ENCODE measurements at places on chromosomes 4 and X.

GRCh38 chrX:151977923-151978322, 3.4 kb upstream of the GABRE start:
- DNase-seq, result no peak

DNA sequence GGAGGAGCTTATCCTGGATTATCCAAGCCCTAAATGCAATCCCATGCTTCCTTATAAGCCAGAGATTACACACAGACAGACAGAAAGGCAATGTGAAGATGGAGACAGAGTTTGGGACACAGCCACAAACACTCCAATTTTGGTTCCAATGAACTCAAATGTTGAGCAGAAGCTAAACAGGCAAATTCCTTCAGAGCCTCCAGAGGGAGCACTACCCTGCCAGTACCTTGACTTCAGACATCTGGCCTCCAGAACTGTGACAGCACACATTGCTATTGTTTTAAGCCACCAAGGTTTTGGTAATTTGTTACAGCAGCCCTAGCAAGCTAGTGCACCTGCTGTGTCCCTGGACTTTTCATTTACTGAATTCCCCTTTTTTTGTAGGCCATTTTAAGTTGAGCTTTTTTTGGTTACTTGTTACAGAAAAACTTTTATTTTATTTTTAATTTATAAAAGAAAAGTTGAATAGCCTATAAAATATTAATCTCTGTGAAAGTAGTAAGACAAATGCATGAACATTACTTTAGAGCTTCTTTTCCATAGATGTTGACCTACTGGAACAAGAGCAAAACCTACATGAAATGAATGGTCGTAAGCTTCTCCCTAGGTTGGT, 33.4 kb upstream of the SRD5A3 start:
- DNase-seq, result peak; percentile 59

DNA sequence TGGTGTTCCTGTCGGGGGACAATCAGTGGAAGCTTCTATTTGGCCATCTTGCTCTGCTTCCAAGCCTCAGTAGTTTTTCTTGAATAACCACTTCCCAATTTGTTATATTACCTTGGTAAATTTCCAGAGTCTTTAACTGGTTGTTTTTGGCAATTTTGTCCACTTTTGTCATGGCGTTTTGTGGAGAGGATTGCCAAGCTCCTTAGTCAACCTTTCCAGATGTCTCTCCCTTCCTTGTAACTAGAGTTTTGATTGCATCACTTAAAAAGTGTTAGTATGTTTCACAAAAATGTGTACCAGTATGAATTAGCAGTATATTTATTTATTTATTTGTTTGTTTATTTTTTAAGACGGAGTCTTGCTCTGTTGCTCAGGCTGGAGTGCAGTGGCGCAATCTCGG, 15.8 kb upstream of the UXT start:
- DNase-seq, result no peak

GRCh38 chrX:16310326-16310725, 143.0 kb downstream of the MAGEB17 start:
- no peak for DNase-seq

DNA sequence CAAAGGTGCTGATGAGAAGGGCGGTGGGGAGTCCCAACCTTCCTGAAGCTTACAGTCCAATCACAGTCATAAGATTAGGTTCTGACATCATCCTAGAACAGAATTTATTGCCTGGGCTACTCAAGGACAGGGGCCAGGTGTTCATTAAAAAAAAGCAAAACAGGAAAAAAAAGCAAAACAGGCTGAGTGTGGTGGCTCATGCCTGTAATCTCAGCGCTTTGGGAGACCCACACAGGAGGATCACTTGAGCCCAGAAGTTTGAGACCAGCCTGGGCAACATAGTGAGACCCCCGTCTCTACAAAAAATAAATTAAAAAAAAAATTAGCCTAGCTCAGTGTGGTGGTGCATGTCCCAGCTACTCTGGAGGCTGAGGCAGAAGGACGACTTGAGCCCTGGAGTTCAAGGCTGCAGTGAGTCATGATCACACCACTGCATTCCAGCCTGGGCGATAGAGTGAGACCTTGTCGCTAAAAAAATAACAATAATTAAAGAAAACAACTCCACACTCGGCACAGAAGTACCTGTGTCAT, 3.0 kb downstream of the RAB9A start:
- DNase-seq, result peak; percentile 28

- peak; percentile 37 for DNase-seq
Measured at GRCh38 chr4:149555146-149555545, 260.5 kb downstream of the IQCM start.

DNA sequence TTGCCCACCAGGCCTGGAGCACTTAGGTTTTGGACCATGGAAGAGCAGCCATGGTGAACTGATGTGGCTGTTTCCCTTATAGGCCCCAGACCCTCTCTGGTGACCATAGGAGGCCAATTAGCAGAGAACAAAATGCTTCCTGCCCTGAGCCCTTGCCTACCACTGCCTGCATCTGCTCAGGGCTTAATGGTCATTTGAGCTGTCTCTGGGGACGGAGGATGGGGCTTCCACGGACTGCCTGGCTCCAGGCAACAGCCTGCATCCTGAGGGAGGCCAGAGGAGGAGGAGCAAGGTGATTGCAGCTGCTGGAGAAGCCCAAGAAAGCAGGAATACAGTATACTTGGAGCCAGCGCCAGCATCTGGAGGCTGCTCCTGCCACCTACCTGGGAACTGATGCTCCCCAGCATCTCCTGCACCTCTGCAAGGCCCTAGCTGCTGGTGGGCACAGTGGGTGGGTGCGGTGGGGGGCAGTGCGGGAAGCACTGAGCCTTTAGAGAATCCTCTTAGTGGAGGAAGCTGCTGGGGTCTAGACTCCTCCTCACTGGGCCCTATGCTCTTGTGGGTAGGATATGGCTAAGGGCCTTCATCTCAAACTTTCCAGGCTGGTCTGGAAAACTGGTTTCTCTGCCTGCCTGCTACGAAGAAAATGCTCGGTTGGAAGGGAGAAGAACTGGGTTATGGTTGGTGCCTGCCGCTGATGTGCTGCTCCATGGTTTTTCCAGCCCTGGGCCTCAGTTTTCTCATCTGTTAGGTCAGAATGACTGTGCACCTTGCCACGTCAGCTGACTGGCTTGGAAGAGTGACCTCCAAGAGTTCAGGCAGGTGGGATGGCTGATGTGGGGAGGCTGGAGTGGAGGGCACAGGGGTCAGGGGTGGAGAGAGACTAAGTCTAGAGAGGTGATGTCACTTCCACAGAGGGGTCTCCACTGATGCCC, 158.8 kb upstream of the PJA1 start:
- no peak for DNase-seq

- DNase-seq, result peak; percentile 47
Measured at GRCh38 chr4:71050809-71051208, 57.4 kb downstream of the DCK start.

GRCh38 chrX:71053217-71053621, 14.9 kb downstream of the SNX12 start:
- no peak for DNase-seq

DNA sequence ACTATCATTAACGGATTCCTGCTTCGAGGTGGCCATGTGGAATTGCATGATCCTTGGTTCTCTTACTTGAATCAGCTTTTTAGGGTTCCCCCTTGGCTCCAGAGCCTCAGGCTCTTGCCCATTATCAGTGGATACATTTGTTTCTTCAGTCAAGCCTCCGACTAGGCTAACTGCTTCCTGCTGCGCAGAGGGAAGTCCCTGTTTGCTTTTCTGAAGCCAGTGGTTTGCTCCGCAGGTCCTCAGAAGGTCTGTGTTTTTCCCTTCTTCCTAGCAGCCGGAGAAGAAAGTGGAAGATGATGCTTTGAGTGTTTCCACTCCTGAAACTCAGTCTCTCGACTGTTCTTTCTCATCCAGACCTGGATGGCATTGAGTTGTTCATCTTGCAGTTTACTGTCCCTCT, 20.6 kb downstream of the SRD5A3 start:
- DNase-seq, result no peak

- DNase-seq, result peak; percentile 88
Measured at GRCh38 chr4:74056858-74057562, 18.5 kb upstream of the CXCL3 start.

DNA sequence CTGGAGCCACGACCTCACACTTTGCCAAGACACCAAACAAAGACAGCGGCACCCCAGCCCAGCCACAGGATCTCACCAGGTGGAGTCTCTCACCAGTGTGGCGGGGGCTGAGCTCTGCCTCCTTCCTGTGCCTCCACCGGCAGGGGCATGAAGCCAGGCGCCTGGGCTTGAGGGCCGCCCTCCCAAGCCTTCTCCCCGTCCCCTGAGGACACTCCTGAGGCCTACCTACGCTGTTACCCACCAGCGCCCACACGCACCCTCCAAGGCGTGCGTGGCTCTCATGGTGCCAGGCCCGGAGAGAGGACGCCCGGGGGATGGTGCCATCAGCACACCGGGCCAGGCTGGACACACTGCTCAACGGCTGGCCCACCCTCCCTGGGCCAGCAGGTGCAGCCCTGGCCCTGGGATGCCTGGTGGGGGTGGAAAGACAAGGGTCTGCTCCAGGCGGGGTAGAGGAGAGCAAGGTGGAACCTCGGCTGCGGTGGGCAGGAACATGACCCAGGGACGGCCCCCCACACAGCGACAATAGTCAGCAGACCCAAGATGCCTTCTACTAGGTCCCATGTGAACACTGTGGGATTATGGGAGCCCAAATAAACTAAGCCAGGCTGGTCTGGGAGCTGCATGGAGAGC, 22.1 kb downstream of the NELFA start:
- no peak for DNase-seq

DNA sequence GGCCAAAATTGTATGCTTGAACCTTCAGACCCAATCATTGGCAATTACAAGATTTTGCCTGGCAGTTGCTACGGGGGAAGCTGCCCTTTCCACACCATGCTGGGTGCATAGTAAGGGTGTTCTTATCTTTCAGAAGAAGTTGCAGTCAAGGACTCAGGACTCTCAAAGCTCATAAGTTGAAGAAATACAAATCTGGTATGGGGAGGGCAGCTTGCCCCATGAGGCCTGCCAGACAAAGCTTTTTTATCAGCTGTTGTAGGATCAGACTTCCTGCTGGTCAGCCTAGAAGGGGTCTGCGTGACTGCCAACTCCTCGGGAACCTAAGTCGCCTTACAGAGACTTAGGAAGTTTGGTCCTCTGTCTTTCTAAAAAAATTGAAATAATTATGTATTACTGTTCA, 174.9 kb upstream of the TECRL start:
- DNase-seq, result no peak

- no peak for DNase-seq
Measured at GRCh38 chr4:90990284-90990683, 863.1 kb downstream of the CCSER1 start.

- DNase-seq, result no peak
Measured at GRCh38 chr4:152606753-152607152, 70.9 kb upstream of the FBXW7 start.

- no peak for DNase-seq
Measured at GRCh38 chr4:87716371-87717265, 66.5 kb downstream of the DMP1 start.

DNA sequence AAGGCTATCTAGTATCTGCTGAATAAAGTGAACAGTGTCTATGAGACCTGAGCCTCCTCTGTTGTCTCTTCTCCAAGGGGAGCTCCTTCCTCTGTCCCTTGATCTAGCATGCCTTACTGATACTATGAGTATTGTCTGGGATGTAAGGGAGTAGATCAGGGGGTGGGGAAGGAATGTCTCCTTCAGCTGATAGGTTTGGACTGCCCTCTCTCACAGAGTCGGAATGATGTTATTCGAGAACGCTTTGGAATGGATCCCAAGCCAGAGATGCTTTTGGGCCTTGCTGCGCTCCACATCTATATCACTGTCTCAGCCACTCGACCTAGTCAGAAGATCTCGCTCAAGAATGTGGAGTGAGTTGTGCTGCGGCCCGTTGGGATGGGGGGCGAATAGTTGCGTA, 68.3 kb upstream of the PRPS1 start:
- DNase-seq, result no peak
